ENCODE measurements at places on chromosomes 13 and 19. TPM values are rescaled to one million over a fixed set of nuclear protein-coding genes. Genes with fewer than 3 reads are reported as not detected.

Gene CYP4F11
- 0.24 TPM for total RNA-seq

Gene SHFL
- total RNA-seq, result 16.9 TPM

Gene ZNF724
- total RNA-seq, result 10.8 TPM

Gene IGFL3
- total RNA-seq, result not detected

DNA sequence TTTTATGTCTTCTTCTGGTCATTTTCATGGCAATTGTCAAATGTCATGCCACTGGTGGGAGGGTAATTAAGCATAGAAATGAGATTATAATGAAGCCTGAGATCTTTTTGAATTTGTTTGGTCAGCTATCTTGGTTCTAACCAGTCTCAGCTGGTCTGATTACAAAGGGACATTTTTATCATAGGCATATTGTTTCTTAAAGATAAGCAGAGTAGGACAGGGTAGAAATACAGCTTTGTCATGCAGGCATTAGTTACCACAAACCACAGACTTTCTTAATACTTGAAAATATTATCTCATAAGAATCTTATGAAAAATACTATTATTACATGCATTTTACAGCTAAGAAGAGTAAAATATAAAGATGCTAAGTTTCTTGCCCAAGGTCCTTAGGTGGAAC is 1761.5 kb downstream of the PCDH9 start:
- no peak for DNase-seq

- no peak for DNase-seq
These were observed 1937.3 kb downstream of the OLFM4 start for GRCh38 chr13:54965881-54966280.

DNA sequence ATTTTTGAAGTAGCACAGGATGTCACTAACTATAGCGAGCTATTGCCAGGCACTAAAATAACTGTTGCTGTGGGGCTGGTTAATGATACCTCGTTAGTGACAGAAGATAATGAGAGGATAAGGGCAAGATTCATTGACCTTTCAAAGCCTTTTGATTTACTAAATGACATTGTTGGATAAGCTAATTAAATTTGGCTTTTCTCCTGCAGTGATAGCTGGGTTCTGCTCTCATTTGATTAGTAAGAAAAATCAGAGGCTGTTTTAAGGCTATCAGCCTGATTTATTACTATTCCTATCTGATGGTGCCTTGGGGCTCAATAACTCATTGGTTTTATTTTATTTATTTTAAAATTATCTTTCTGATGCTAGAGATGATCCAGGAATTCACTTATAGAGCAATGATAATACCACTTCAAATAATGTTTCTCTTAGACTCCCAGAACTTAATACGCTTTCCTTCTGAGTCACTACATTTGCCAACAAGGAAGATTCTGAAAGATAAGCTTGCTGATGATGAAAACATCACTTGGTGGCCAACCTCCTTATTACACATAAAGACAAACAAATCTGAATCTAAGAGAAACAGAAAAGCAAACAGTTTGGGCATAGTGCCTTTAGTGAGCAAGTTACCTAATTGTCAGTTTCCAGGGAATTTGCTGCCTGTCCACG is 501.3 kb upstream of the ARGLU1 start:
- peak; percentile 84 for DNase-seq

GRCh38 chr19:3257071-3257470 is 32.6 kb downstream of the CELF5 start:
- no peak for DNase-seq

DNA sequence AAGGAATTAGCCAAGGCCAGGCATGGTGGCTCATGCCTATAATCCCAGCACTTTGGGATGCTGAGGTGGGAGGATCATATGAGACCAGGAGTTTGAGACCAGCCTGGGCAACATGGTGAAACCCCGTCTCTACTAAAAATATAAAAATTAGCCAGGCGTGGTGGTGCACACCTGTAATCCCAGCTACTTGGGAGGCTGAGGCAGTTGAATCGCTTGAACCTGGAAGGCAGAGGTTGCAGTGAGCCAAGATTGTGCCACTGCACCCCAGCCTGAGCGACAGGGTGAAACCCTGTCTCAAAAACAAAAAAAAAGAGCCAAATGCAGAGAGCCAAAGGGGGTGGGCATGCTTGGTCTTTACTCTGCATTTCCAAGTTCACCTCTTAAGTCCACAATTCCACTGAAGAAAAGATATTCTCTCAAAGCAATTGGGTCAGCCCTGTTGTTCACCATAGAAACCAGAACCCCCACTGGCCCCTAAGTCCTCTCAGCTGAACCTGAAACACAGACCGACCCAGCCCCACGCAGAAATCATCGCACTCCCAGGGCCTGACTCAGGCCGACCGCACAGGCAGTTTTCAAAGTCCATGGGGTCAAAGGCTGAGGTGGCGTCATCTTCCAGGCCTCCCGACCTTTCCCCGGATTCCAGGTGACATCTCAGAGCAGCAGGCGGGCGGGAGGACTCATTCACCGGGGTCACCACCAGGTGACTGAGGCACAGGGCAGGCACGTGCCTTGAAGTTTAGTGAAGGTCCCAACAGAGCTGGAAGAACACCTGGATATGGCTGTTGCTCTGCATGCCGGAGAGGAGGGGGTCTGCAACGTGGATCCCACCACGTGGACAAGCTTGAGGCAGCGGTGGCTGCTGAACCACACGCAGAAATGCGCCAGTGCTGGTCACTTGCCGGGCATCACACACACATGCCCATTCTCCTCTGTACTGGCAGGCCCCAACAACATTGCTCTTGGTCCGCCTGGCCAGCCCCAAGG is 33.1 kb downstream of the SLC25A42 start:
- DNase-seq, result no peak

Data from umbilical cord (tissue), 2 donors.